ENCODE measurements at places on chromosomes 6 and 20.

DNA sequence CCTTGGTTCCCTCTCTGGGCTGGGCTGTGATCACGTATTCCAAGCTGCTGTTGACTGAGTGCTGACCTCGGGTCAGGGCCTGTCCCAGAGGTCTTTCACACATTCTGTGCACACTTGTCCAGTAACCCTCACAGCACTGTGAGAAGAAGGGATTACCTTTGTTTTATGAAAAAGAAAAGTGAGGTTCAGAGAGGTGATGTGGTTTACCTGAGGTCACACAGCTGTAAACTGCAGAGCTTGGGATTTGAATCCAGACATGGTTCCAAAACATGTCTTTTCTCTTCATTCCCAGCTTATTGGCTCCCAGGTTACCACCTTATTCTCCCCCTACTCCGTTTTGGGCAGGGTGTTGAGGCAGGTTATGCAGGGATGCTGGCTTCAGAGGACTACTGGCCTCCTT is 28.4 kb upstream of the CDH22 start:
- DNase-seq, result no peak

DNA sequence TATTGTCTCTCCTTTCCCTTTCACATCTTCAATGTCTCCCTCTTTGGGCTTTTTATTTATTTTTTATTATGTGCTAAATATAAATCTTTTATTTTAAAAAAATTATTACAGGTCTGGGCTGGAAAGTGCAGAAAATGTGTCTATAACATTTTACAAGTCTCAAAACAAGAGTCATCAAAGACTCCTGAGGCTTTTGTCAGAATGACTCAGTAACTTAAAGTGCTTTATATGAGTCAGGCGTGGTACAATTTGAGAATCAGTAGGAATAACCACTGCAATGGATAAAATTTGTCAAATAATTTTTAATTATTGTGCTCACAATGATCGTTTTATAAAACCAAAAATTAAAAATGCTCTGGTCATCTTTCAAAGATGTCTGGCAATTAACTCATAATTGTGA is 193.9 kb downstream of the MMUT start:
- no peak for DNase-seq

GRCh38 chr20:46757754-46758678 is 48.6 kb downstream of the SLC2A10 start:
- DNase-seq, result peak; percentile 76

DNA sequence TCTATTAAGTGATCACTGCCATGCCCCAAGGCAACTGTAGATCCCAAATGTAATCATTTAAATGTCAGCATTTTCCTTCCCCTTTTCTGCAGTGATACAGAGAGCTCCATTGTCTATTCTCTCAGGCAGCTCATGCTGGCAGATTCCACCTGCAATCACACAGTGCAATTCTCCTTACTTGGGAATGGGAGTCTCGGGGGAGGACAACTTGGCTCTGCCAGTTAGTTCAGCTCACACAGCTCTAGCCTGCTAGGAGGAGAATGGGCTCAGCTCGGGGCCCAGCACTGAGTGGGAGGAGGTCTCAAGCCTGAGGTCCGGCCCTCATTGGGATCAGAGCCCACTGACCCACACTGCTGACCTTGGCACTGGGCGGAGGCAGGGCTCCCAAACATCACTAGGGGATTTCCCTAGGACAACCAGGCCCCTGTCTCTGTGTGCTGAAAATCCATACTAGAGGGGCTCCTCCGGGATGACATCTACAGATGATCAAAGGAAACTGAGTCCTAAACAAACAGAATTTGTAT is 109.2 kb upstream of the ASF1A start:
- DNase-seq, result no peak

DNA sequence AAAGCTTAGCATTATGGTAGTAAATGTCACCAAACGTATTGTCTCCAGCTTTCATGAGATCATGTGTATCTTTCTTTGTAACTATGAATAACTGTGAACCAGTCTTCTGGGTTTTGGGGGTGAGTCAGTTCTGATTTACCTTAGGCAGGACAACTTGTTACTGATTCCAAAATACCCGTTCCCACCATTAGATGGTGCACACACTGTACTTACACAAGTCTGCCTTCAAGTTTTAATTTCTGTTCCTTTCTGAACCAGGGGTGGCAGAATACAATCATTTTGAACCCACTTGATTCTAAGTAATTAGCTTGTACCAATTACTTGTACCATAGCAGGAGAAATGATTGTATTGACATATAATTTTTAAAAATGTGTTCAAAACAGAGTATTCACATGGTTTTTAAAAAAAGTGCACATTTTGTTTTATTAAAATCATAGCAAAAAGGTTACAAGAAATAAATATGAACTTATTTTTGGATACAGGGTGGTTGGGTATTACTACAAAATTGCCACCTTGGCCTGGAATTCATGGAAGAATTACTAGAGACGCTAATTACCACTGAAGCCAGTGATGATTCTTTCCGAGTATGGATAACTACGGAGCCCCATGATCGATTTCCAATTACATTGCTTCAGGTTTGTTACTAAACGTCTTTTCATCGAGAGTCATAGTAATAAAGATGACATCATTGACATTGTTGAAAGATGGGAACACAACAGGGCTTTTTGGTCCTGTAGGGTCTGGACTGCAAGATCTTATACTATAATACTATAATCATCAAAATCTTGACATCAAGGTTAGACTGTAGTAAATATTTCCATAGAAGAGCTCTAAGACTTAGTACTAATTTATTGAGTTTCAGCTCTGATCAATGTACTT is 75.2 kb upstream of the GLP1R start:
- DNase-seq, result peak; percentile 68

DNA sequence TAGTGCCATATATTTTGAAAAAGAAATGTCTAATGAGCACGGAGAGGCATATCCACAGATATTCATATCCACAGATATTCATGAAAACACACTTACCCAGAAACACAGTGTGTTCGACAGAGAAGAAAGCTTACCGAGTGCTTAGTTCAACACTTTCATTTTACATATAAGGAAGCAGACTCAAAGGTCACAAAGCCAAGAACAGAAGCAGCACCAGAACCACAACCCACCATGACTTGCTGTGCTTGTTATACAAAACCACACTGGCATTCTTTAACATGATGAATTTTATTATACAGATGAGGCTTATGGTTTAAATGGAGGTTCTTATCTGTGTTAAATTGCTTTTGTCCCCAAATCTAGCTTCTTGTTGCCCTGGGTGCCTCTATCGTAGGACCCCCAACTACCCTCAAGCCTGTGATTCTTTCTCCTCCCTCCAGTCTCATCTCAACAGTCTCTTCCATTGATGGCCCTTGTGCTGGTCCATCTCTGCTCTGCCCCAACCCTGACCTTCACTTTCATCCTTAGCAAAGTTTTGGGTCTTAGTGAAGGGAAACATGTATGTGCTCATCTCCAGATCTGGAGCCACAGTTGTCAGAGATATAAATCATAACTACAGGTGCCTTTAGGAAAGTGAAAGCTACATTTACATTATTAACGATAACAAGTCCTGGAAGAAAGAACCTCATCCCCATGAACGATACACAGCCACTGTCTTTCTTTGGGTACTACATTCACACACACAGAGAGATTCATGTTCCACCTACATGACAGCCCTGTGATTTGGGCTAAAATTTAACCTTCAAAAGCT is 40.0 kb downstream of the SF3B5 start:
- DNase-seq, result no peak
